Activated CD8-positive, alpha-beta T cell treated with anti-CD3 and anti-CD28 coated beads for 36 hours (primary cell): ENCODE measurements at places on chromosomes 7 and 10.

DNA sequence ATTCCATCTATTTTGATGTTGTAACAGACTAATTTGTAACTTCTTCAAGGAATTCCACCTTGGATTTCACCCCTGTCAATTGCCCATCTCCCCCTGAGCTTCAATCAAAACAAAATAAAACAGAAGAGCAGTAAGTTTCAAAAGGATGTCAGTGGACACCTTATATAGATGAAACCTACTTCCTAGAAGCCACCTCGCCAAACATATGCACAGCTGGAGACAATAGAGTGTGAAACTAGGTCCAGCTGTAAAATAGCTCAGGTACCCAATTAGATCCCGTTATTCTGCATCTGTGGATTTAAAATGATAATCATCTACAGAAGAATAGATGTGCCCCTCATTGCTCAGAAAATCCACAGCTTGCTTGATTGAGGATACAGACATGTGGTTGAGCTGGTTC is 598.6 kb downstream of the SH2D4B start:
- no peak for DNase-seq

GRCh38 chr10:118551535-118552100 is 43.8 kb downstream of the PRLHR start:
- DNase-seq, result no peak

- DNase-seq, result no peak
These were observed 17.7 kb upstream of the NRP1 start for GRCh38 chr10:33352175-33352574.

- no peak for DNase-seq
These were observed 142.5 kb upstream of the TNS3 start for GRCh38 chr7:47724335-47724982.

DNA sequence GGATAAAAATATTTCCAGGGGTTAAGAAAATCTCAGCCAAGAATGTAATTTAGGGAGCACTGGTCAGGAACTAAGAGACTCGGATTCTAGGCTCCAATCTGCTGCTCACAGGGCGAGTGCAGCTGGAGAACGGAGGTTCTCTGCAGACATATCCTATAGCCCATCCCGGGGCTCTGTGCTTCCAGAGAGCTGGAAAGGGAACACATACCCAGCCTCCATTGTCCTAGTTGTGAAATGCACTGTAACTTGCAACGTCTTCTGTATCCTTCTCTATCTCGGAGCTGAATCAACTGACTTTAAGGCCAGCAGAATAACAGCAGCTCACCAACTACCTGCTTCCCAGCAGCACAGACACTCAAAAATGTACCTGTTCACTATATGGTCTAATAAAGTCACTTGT is 351.1 kb upstream of the MYO3A start:
- no peak for DNase-seq

GRCh38 chr7:2048531-2048930 is 184.2 kb downstream of the MAD1L1 start:
- no peak for DNase-seq

DNA sequence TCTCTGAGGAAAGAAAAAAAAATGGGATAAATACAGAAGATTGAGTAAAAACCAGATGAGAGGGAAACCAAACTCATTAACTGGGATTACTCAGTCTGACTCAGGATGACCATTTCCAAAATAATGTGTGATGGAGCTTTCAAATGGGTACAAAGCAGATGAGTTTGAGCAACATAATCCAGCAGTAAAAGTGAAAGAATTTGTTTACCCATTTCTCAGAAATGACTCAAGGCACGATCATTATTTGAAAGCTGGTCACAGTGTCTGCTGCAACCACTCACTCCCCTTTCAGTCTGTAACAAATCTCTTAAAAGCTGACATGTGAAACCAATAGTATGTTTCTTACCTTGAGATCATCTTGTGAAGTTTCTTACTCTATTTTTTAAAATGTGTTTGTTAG is 104.7 kb upstream of the KLF14 start:
- peak; percentile 27 for DNase-seq

DNA sequence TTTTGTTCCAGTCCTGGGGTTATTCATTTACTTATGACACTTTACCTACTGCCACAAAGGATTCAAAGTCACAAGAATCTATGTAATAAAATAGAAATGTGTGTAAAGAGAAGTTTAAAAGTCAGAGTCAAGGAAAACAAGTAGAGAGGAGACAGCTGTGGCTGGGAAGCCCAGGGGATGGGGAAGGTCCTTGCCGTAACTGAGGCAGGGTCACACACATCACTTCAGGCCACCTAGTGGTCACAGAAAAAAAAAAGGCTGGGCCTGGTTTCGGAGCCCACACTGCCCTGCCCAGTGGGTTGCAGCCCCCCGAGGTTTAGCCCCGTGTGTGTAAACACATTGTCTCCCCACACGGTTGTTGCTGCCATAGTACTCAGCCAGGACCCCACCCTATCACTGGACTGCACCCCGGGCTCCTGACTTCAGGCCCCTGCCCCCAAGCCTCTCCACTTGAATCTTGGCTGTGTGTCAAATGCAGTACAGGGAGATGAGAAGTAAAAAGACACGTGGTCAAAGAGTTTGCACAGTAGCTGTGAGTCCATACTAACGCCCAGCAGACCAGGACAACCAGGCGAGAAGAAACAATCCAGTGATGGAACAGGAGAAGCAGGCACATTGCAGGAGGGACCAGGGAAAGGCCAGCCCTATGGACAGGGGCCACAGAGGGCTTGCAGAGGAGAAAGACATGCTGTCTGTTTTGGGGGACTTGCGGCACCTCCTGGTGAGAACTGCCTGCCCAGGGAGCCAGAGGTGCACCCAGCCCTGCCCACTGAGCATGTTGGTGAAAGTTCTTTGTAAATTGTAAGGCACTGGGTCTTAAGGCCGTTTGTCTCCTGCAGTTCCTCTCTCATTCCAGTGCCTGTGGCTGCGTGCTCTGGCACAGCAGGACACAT is 91.4 kb upstream of the MACROH2A2 start:
- DNase-seq, result no peak

- no peak for DNase-seq
These were observed 5.9 kb upstream of the GPER1 start for GRCh38 chr7:1081931-1082401.

DNA sequence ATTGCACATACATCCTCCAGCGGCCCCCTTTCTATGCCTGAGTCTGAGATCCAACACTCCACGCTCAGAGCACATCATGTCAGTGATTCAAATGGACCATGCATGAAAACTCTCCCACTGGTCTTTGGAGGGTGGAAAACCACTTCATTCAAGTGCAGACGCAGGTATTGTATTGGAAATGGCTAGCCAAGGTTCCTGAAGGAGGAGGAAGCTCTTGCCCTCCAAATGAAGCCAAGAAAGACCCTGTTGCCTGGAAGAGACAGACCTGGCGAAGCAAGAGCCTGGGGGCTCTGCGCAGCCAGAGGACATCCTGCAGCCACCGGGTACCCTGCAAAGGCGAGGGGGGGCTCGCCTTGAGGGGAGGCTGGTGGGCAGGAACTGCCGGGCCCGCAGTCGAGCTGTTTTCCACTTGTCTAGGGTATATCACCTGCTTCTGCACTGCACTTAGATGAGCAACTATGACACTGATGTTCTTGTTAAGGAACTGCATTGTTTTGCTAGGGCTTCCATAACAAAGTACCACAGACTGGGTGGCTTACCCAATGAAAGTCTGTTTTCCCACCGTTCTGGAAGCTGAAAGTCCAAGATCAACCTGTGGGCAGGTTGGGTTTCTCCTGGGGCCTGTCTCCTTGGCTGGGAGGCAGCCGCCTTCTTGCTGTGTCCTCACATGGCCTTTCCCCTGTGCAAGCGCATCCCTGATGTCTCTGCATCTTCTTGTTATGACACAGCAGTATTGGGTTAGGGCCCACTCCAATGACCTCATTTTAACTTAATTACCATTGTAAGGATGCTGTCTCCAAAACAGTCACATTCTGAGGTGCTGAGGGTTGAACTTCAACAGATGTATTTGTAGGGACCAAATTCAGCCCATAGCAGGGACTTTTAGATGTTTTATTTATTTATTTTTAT is 233.4 kb downstream of the ARHGAP12 start:
- no peak for DNase-seq

DNA sequence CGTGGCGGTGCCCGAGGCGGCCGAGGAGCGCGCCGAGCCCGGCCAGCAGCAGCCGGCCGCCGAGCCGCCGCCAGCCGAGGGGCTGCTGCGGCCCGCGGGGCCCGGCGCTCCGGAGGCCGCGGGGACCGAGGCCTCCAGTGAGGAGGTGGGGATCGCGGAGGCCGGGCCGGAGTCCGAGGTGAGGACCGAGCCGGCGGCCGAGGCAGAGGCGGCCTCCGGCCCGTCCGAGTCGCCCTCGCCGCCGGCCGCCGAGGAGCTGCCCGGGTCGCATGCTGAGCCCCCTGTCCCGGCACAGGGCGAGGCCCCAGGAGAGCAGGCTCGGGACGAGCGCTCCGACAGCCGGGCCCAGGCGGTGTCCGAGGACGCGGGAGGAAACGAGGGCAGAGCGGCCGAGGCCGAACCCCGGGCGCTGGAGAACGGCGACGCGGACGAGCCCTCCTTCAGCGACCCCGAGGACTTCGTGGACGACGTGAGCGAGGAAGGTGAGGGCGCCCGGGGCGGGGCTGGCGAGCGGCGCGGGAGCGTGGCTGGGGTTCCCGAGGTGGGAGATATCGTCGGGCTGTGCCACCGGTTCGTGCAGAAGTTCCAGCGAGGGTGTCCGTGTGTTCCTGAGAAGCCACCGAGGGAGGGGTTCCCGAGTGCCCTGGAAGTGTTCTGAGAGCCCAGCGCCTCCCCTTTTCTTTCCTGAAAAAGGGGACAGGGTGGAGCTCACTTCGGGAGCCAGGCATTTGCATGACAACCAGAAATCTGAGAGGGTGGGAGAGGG is 495 bp downstream of the EIF3B start:
- peak; percentile 22 for DNase-seq

GRCh38 chr10:7572391-7572790 is 94.4 kb downstream of the ITIH5 start:
- no peak for DNase-seq

GRCh38 chr7:44705434-44705833 is 43.2 kb upstream of the ZMIZ2 start:
- DNase-seq, result no peak

GRCh38 chr10:86708783-86709380 is 40.6 kb downstream of the LDB3 start:
- DNase-seq, result no peak

DNA sequence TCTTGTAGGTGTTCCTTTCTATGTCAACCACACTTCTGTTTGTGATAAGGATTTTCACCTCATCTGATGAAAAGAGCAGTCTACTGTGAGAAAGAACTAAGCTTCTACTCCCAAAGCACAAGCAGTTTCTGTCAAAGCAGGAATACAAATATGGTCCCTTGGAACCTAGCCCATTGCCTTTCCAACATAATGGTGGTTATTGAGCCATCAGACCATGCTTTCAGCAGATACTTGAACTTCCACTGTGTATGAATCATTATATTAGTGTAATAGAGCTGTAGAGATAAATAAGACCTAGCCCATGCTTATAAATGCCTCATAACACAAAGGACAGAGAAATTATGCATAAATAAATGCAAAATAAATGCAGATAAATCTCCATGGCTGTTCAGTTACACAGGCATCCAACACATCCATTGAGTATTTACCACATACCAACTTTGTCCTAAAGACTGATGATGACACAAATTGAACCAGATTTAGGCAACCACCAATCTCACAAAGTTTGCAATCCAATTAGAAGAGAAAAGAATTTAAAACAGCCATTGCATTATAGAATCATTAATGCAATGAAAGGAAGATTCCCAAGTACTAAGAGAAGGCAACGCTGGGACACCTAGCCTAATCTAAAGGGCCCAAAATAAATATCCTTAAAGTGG is 729.4 kb upstream of the C7orf33 start:
- no peak for DNase-seq

- DNase-seq, result no peak
These were observed 117.0 kb downstream of the INSYN2A start for GRCh38 chr10:127079392-127079791.

GRCh38 chr7:103592844-103593243 is 146.8 kb upstream of the SLC26A5 start:
- DNase-seq, result no peak

DNA sequence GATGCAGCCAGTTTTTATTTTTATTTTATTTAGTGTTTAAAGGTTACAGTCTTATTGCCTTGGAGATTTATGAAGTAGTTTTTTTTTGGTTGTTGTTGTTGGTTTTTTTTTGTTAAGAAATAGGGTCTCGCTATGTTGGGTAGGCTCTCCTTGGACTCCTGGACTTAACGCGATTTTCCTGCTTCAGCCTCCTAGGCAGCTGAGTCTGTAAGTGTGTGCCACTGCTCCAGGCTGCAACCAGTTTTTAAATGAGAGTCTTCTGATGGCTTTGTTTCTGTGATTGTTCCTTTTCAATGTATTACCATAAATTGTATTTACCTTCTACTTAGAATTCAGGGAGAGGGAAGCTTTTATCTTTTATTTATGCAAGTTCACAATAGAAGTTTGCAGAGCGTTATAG is 62.8 kb downstream of the BICC1 start:
- DNase-seq, result no peak

DNA sequence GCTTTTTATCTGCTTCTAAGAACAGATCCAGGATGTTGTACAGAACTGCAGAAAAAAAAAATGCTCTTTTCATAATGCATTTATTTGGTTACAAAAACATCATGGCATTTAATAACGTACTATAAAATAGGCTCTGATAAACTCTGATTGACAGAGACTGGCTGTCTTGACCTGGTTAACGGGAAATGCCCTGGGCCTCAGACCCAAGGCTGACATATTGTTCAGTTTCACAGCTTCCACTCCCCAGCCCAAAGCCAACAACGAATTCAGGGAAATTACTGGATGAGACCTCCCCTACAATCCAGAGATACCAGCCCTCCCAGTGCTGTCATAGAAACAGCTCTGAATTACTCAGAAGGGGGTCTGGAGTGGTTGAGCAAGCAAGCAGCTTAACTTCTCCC is 260.1 kb downstream of the CREB5 start:
- no peak for DNase-seq

DNA sequence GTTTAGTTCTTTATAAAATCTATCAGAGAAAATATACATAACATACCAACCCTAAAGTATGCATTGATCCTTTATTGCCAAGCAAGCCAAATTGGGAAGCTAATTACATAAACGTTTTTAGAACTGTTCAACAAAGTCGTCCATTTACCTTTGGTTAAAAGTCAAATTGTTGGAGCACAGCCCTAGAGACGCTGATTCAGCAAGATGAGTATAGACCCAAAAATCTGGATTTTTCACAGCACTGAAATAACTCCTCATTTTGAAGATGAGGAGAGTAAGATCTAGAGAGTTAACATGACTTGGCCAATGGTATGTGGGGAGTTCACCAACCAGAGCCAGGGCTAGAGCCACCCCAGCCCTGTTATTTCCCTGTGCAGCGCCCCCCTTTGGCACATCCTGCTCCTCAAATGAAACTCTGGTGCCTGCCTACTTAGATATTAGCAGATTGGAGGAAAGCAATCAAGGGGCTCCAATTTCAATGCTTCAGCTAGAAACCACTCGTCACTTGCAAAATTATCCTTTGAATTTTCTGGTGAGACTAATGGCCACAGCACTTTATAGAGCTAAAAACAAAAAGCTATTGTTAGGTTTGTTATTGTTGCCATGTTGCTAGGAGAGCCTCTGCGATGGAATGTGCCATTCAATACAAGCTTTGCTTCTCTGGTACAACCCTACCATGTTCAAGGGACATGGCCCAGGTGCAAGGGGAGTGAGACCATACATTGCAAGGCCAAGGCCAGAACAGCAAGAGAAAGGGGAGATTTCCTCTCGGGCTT is 132.6 kb upstream of the ZEB1 start:
- DNase-seq, result no peak

- no peak for DNase-seq
These were observed 26.2 kb downstream of the ASB15 start for GRCh38 chr7:123627851-123628250.
